Aorta (tissue), 5 donors: ENCODE measurements at places on chromosomes 1 and 21.

GRCh38 chr1:236760986-236761385 is 34.1 kb upstream of the MTR start:
- DNase-seq: no peak

DNA sequence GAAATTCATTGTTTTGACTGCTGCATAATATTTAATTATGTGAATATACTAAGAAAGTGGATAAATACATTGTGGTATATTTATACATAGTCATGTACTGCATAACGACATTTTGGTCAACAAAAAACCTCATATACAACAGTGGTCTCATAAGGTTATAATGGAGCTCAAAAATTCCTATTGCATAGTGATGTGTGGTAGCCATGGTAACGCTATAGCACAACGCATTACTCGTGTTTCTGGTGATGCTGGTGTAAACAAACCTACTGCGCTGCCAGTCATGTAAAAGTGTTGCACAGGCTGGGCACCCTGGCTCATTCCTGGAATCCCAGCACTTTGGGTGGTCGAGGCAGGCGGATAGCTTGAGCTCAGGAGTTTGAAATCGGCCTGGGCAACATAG is 52.6 kb upstream of the NHLH2 start:
- DNase-seq: no peak

GRCh38 chr1:145967288-145967687 is 2.8 kb downstream of the POLR3GL start:
- no peak for DNase-seq

- DNase-seq: no peak
Observed at GRCh38 chr1:182227864-182228547, 163.6 kb downstream of the GLUL start.

GRCh38 chr1:32051706-32052105 is 21.0 kb upstream of the TMEM39B start:
- no peak for DNase-seq

- no peak for DNase-seq
Observed at GRCh38 chr1:187157552-187157951, 328.8 kb downstream of the PLA2G4A start.

DNA sequence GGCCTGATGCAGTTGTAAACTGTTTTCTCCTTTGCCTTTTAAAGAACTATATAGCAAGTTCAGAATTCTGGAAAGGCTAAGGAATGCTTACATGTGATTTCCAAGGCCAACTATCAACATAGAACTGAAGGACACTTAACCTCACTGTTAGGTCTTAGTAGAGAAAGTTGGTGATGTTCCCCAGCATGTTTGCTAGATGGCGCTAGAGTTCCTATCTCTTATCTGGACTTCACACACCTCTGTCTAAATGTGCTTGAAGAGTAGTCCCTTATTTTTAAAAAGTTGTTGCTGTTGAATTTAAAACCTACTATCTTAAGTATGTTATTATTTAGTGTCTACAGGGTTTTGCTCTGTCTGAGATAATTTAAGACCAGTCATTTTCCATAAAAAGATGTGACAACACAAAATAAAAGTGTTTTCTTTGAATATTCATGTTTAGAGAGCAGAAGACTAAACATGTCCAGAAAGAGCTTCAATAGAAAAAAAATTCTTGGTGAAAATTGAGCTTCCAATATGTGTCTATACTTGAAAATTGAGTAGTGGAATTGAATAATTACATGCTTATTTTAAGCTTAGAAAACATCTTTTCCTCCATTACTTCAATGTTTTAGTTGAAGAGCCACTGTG is 237.3 kb downstream of the S1PR1 start:
- no peak for DNase-seq

DNA sequence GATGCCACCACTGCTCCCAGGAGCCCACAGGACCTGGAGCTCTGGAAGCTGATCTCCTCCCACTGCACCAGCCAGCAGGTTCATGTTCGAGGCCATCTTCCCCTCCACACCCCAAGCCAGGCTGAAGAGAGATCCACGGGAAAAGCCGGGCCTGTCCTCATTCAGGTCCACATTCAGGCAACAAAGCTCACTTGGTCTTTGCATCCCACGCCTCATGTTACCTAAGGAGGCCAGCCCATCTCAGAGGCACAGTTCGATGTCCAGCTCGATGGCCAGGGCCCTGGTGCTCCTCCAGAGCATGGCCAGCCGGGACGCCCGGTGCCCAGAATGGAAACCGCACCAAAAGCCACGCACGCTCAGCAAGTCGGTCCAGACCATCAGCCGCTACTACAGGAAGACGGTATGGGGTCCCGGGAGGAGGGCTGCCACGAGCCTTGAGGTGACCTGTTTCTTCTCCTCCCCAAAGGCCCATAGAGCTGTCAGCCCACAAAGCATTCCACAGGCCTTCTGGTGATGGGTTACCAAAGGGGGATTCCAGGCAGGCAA is at the start of gene CCDC27:
Gene CCDC27 (plus strand): TSS at position 51 of the 546 bp plus-strand sequence. CDS start 32 bp downstream, at position 83.
- DNase-seq: no peak

DNA sequence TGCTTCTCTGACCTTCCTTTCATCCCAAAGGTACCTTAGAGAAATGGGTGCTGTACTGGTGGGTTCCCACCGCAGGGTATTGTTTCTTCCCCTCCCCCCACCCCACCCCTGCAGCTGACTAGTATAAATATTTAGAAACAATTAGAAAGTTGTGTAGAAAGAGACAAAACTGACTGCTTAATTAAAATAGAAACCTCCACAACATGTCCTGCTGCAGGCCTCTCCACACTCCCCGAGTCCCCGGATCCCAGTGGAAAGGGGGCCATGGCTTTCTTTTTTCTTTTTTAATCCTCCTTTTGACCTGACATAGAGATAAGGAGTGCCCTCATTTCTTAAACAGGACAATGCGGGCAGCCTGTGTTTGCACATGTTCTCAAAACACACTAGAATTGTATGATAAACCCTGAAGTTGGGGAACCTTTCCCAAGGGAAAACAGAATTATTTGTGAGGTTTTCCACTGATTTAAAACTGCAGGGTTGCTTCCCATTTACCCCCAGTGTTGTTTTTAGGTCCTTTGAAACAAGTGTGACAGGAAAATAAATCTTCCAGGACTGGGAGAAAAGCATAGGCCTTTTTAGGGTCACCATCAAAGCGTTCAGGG is 1.7 kb downstream of the RHOU start:
- DNase-seq: no peak

DNA sequence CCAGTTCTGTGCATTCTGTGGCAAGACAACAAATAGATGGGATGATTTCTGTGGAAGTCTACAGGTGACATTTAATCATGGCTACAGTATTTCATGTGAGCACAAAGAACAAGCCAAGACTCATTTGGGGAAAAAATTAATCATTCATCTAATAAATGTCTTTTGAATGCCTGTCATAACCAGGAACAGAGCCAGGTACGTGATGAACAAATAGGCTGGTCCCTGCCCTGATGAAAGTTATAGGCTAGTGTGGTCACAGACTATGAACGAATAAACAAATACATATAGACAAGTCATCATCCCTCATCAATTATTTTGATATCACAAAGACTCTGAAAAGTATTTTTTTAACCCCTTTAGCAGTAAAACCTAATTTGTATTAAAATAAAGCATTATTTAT is 226.4 kb upstream of the RRP15 start:
- no peak for DNase-seq
